ENCODE measurements at places on chromosomes 11 and 22. TPM values are rescaled to one million over a fixed set of nuclear protein-coding genes. Genes with fewer than 3 reads are reported as not detected.
A peak's percentile ranks its signal among the peaks of the same experiment; 100 is the strongest.

- H3K27me3 ChIP-seq, result no peaks in the 10 kb centered on the region
- H3K36me3 ChIP-seq, result no peaks in the 10 kb centered on the region
- no peak overlapping the region for H3K4me3 ChIP-seq
- H3K4me1 ChIP-seq, result peaks cover 7% of the 10 kb centered on the region
- no peak for DNase-seq
Measured at GRCh38 chr22:49062155-49062801, 765.4 kb downstream of the BRD1 start.

PLA2G3 gene
- total RNA-seq, result 3.6 TPM

DNA sequence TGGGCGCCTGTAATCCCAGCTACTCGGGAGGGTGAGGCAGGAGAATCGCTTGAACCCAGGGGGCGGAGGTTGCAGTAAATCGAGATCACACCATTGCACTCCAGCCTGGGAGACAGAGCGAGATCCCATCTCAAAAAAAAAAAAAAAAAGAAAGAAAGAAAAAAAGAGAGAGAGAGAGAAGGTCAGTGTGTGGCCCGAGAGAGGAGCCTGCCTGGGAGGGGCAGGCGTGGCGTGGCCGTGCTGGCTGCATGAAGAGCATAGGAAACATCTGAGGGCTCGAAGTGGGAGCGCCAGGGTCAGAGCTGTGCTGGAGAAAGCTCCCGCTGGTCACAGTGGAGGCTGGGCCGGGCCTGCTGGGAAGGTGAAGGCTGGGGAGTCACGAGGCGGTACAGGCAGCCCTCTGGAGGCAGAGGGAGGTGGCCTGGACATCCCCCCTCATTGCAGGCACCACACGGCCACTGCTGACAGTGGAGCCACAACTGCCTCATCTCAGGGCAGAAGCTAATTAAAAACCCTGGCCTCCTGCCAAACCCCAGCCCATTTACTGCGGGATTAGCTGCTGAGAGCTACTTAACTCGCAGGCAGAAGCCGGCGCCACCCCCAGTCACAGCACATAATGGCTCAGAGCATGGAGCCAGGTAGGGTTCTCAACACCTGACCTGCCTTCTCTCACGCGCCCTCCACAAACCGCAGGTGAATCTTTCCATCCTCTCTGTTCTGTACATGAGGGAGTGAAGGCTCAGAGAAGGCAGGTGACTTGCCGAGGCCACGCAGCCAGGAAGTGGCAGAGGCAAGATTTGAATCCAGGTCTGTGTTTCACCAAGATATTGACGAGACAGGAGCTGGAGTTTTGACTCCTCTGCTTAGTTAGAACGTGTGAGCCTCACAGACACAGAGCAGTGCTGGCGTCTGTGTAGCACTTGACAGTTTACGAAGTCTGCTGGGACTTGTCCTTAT, 32.6 kb downstream of the NFAM1 start:
- DNase-seq, result peak; percentile 86
- no peak overlapping the region for H3K4me3 ChIP-seq
- H3K4me1 ChIP-seq, result peaks cover 14% of the 10 kb centered on the region
- no peak overlapping the region for H3K27ac ChIP-seq

GRCh38 chr11:130882138-130882551, 34.1 kb downstream of the SNX19 start:
- no peak overlapping the region for H3K27ac ChIP-seq
- H3K4me3 ChIP-seq, result no peak overlapping the region
- H3K4me1 ChIP-seq, result no peaks in the 10 kb centered on the region
- no peak for DNase-seq

NAV2 gene
- 9.6 TPM for total RNA-seq

- no peak for DNase-seq
- no peak overlapping the region for H3K27ac ChIP-seq
Measured at GRCh38 chr22:42229455-42230149, 40.9 kb downstream of the TCF20 start.

SDHAF2 gene
- total RNA-seq, result 27.4 TPM

ACR gene
- total RNA-seq, result not detected

GRCh38 chr11:21564833-21565682, 627.8 kb upstream of the ANO5 start:
- H3K4me1 ChIP-seq, result no peaks in the 10 kb centered on the region
- DNase-seq, result no peak
- H3K27ac ChIP-seq, result no peak overlapping the region

- no peak overlapping the region for H3K4me3 ChIP-seq
- H3K4me1 ChIP-seq, result no peaks in the 10 kb centered on the region
- no peak overlapping the region for H3K27ac ChIP-seq
- DNase-seq, result no peak
Measured at GRCh38 chr11:64716473-64717267, 6.3 kb downstream of the NRXN2 start.

KRTAP5-1 gene
- total RNA-seq, result not detected

DNA sequence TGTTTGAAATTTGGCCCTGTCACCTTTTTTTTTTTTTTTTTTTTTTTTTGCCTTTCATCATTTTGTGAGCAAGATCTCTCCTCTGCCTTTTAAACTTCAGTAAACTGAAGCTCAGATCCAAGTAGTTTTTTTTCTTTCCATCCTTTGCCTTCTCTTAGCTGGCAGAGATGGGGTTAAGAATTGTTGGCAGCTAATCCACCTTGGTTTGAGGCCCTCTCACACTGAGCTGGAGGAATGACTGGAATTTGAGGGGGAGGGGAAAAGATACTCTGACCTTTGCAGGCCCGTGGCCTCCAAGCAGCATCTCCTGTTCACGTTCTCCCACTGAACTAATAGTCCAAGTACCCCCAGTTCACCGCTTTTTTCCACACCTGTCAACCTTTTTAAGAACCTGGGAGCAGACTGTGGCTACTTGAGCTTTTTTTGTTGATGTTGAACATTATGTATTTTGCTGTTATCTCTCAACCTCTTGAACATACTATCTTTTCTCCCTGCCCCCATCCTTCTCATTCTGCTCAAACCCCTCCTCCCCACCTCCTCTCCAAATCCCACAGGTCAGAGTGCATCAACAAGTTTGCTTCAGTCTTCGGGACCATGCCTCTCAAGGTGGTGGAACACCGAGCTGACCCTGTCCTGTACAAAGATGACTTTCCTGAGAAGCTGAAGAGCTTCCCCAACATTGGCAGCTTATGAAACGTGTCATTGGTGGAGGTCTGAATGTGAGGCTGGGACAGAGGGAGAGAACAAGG, 66.2 kb downstream of the ALX4 start:
- H3K27ac ChIP-seq, result peak overlapping the region; percentile 77
- H3K4me3 ChIP-seq, result peak overlapping the region; percentile 31
- H3K27me3 ChIP-seq, result no peaks in the 10 kb centered on the region

DNA sequence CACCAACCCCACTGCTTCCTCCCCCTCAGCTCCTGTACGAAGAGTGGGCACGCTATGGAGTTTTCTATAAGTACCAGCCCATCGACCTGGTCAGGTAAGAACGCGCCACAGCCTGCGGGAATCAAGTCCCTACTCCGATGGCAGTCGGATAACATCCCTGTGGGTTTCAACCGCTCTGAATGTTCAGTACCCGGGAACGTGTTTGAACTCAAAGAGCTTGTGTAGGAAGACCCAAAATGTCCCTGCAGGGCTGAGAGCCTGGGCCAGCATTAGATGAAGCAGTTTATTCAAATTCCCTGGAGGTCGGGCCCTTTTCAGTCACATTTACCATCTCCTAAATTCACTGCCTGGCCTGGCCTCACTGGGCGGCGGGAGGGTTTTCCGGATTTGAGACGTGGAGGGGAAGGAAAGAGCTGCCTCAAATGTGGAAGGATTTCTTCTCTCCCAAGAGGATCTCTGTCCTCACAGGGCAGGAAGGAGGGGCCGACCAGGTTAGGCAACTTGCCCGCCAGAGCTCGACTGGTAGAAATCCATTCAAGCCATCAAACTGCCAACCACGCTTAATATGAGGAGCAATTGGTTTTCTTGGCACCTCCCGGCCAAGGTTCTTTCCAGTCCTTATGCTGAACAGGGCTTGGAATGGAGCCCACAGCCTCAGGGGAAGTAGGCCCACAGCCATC, 46.3 kb downstream of the ANO1 start:
- peaks cover 9% of the 10 kb centered on the region for H3K4me1 ChIP-seq
- H3K4me3 ChIP-seq, result no peak overlapping the region
- H3K27me3 ChIP-seq, result peaks cover 40% of the 10 kb centered on the region
- H3K27ac ChIP-seq, result no peak overlapping the region
- H3K36me3 ChIP-seq, result no peaks in the 10 kb centered on the region

- H3K4me3 ChIP-seq, result no peak overlapping the region
- no peak for DNase-seq
- no peaks in the 10 kb centered on the region for H3K4me1 ChIP-seq
- H3K27ac ChIP-seq, result no peak overlapping the region
Measured at GRCh38 chr11:30203850-30204249, 27.0 kb upstream of the FSHB start.

TRPM5 gene
- total RNA-seq, result 0.34 TPM

- no peak for DNase-seq
- no peak overlapping the region for H3K4me3 ChIP-seq
- no peaks in the 10 kb centered on the region for H3K4me1 ChIP-seq
- H3K36me3 ChIP-seq, result no peaks in the 10 kb centered on the region
Measured at GRCh38 chr22:41900652-41901312, 14.1 kb downstream of the SHISA8 start.

GRCh38 chr11:110909336-110909735, 197.1 kb upstream of the ARHGAP20 start:
- no peaks in the 10 kb centered on the region for H3K27me3 ChIP-seq
- no peak overlapping the region for H3K27ac ChIP-seq
- H3K4me3 ChIP-seq, result no peak overlapping the region
- no peaks in the 10 kb centered on the region for H3K36me3 ChIP-seq

GRCh38 chr11:124839128-124839971, 25.9 kb upstream of the ROBO3 start:
- peak; percentile 80 for DNase-seq
- H3K27me3 ChIP-seq, result peaks cover 63% of the 10 kb centered on the region
- no peaks in the 10 kb centered on the region for H3K36me3 ChIP-seq
- no peak overlapping the region for H3K27ac ChIP-seq

- H3K4me1 ChIP-seq, result no peaks in the 10 kb centered on the region
- no peak for DNase-seq
Measured at GRCh38 chr11:134754521-134755198, 342.6 kb upstream of the B3GAT1 start.

DNA sequence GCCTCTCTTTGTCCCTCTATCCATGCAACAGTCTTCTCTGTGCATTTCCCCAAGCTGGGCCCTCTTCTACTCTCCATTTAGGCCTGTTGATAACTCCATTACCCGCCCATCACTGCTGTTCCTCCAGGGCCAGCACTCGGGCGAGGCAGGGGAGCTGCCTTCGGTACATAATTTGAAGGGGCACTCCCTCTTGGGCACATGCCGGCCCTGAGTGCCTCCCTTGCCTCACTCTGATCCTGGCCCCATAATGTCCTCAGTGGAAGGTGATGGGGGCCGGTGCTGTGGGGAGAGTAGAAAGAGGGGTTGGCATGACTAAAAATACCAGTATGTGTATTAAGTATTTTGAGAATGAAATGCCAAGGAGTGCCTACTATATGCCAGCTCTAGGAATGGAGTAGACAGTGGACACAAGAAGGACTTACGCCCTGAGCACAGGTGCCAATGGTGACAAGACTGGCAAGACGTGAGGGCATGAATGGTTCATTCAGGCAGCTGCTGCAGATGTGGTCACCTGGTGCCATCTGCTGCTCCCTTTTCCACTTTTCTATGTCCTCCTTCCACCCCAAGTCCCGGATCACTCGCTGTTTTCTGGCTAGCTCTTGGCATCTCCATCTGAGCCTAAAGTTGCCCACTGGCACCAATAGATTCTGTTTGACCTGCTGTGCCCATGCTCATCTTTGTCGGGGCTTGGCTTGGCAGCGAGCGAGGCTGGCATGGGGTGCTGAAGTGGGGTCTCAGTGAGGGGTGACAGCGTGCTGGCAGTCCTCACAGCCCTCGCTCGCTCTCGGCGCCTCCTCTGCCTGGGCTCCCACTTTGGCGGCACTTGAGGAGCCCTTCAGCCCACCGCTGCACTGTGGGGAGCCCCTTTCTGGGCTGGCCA, 22.6 kb downstream of the TMEM218 start:
- H3K27ac ChIP-seq, result no peak overlapping the region
- no peak overlapping the region for H3K4me3 ChIP-seq
- no peaks in the 10 kb centered on the region for H3K36me3 ChIP-seq
- H3K27me3 ChIP-seq, result no peaks in the 10 kb centered on the region
